Left renal pelvis (tissue), 4 donors: ENCODE measurements at places on chromosomes 5 and 9.
A peak's percentile ranks its signal among the peaks of the same experiment; 100 is the strongest.

DNA sequence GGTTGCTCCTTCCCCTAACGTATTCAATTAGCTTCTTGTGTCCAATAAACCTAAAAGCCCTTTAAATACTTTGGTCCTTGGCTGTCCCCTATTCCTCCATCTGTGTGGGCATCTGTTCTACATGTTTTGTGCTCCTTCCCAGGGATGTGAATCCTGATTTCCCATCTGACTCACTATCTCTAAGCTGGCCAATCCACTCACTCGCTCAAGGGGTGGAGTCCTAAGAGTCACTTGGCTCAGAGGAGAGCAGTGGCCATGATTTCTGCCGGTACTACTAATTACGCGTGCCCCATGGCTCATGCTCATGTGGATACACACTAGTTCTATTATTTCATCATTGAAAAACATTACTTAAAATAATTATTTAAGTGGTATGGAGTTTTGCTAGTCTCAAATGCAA, 89.6 kb downstream of the TAF11L14 start:
- DNase-seq = no peak

- DNase-seq = no peak
Observed at GRCh38 chr9:29555502-29555901, 1982.2 kb upstream of the C9orf72 start.

DNA sequence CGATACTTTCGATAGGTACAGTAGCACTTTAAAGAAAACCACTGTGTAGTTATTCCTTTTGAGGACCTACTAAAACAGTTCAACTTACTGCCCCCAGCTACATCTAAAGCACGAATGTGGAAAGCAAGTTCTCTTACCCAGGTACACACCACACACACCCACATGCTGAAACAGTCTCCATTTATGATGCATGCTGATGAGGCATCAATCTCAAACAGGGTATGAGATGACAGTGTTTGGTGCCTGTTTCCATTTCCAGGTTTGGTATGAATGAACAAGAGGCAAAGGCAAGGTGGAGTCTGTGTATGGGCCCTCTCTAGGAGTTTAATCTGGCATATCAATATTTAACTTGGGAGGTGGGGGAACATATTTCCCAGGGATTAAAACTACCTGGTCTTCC, 13.9 kb downstream of the HMGXB3 start:
- no peak for DNase-seq

DNA sequence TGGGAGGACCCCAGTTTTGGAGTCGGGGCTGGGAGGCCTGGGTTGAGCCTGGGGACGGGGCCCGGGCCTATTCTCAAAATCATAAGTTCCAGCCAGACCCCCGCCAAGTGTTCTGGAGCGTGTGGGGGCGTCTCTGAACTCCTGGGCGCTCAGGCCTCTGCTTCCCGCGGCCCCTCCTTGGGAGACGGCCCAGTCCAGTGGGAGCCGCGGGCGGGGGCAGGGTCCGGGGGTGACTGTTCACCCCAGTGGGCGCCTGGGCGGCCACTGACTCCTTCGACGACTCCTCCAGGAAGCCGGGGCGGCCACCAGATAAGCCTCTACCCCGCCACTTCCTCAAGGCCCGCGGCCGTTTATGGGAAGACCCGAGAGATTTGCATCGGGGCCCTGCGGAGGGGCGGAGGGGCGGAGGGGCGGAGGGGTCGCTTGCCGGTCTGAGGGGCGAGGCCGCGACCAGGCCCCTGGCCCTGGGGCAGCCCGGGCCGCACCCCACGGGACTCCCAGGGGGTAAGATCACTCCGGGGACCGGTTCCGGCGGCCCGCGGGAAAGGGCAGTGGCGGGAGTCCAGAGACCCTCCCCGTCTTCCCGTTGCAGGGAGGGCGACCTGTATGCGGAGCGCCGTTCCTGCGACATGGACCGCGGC, 655 bp downstream of the TOR4A start:
- DNase-seq = no peak

DNA sequence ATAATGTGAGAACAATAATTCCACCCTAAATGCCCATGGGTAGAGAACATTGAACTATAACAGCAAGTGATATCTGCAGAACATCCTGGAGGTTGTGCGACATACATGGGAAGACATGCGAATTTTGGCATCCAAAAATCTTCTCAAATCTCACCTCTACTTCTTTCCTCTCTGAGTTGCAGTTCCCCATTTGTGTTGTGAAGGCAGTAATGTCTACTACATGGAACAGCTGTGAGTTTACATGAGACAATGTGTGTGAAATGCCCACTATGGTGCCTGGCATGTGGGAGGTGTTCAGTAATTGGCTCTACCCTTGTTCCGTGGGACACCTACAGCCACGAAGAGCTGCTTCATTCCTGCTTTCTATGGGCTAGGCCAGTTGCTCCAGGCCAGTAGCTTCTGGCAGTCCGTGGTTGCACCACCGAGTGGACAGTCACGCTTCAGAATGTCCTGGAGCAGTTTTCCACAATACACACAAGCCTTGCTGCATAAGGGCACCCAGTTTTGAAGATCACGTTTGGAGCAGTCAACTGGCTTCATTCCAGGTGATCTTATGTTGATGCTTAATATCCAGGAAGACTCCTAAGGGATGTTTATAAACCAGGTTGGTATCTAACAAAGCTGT, 297.7 kb downstream of the DEPDC1B start:
- DNase-seq = no peak

DNA sequence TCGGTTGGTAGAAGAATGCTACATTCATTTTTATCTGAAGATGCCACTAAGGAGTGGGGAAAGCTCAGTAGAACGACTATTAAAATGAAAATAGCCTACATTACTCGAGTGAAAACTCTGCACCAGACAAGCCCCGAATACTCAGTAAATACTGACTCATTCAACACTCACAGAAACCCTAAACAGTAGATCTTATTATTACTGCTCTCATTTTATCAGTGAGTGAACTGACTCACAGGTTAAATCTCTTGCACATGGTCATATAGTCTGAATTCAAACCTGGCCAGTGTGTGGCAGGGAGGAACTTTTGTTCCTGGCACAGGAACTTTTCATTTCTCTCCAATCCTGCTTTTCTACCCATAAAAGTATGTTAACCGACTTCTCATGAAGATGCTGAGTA, 9.6 kb upstream of the PAPPA start:
- DNase-seq = no peak

GRCh38 chr5:119478781-119479180, 26.5 kb downstream of the HSD17B4 start:
- no peak for DNase-seq

- no peak for DNase-seq
Observed at GRCh38 chr5:154625031-154625430, 130.1 kb upstream of the LARP1 start.

DNA sequence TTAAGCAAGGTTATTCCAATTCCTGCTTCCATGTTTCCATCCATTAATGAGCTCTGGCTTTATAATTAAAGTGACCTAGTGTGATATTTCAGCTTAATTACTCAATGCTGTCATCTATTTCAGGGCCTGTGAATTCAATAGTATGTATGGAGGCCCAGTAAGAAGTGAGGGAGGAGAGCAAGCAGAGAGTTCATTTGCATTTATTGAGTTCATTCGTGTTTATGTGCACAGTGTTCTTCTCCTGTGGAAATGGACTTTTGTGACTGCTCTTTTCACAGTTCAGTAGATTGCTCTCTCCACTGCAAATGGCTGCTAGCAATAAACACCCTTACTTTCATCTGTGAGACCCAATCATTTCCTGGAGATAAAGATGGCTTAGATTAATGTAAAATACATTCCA, 130.9 kb downstream of the CEMIP2 start:
- DNase-seq = no peak

- DNase-seq = no peak
Observed at GRCh38 chr5:96973532-96974401, 37.9 kb downstream of the LNPEP start.

GRCh38 chr5:179860301-179860700, 1.7 kb upstream of the MRNIP start:
- DNase-seq = no peak

- no peak for DNase-seq
Observed at GRCh38 chr9:124238546-124239140, 19.1 kb upstream of the NEK6 start.

- peak; percentile 10 for DNase-seq
Observed at GRCh38 chr5:92401492-92401891, 1018.4 kb upstream of the ARRDC3 start.

- no peak for DNase-seq
Observed at GRCh38 chr9:22990349-22990748, 543.7 kb downstream of the DMRTA1 start.

- no peak for DNase-seq
Observed at GRCh38 chr5:105503950-105504349, 1941.4 kb upstream of the NUDT12 start.

GRCh38 chr5:145324101-145324500, 511.0 kb downstream of the PRELID2 start:
- DNase-seq = no peak

GRCh38 chr5:111752426-111752965, 4.5 kb downstream of the NREP start:
- no peak for DNase-seq
